Natural killer cell (primary cell): ENCODE measurements at places on chromosomes 4 and X.
A peak's percentile ranks its signal among the peaks of the same experiment; 100 is the strongest.

DNA sequence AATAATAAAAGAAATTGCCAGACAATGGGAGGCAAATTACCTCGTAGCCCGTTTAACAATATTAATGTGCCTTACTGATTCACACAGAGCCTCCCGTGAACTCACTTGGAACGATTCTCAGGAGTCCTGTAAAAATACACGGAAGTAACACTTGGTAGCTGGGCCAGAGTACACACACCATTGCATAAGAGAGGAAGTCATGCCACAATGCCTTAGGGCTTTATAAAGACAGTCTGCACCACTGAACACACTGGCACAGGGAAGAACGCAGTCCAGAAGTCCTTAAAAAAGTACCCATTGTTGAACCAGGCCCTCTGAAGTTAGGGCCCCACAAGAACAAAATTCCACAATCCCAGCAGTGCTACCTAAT is 15.1 kb downstream of the SLC2A9 start:
- DNase-seq, result no peak

DNA sequence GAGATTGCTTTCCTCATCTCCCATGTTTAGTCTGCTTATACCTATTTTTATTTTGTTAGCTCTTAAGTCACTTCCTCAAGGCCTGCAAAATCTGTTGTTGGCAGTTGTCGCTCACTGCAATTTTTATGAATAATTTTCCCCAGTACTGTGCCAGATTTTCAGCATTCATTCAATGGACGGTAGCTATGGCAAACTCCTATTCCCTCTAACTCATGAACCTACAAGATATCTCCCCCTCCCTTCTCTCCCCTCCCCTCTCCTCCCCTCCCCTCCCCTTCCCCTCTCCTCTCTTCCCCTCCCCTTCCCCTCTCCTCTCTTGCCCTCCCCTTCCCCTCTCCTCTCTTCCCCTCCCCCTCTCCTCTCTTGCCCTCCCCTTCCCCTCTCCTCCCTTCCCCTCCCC is 160.4 kb downstream of the FRAS1 start:
- no peak for DNase-seq

- DNase-seq, result peak; percentile 91
Observed at GRCh38 chr4:10457255-10457801, at the start of gene ZNF518B. Gene ZNF518B, minus strand, starts transcription at chr4:10457426. Its CDS starts 11,098 bp downstream, at chr4:10446328.

DNA sequence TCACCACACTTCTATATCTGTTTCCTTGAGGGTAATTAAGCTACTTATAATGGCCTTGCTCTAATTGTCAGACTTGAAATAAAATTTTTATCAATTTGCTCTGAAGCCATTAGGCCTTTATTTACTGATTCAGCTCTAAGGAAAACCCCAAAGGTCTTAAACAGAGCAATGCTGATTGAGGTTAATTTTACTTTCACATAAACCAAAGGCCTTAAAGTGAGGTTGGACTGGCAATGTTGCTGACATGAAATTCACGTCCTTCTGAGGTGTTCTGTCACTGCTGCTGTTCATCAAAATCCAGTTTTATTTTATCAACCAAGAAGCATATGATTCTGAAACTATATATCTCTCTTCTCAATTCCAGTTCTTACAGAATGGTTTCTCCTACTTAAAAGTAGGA is 21.7 kb upstream of the GPRIN3 start:
- no peak for DNase-seq

- DNase-seq, result no peak
Observed at GRCh38 chr4:244471-244870, 60.8 kb downstream of the ZNF732 start.

DNA sequence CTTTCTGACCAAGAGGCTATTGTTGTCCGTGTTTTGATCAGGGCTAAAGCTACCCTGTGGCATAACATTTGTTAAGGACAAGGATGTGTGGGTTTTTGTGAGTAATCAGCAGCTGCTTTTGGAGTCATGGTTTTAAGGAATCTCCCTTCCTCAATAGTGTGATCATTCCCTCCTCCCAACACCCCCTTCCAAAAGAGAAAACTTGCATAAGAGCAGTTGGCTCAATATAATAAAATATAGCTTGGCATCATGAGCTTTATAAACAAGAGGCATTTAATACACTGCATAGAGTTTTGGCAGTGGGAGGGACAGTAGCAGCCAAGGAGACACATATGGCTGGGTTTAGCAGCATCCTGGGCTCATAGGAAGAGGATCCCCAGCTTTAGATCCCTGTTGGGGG is 84.7 kb downstream of the NHS start:
- DNase-seq, result no peak

DNA sequence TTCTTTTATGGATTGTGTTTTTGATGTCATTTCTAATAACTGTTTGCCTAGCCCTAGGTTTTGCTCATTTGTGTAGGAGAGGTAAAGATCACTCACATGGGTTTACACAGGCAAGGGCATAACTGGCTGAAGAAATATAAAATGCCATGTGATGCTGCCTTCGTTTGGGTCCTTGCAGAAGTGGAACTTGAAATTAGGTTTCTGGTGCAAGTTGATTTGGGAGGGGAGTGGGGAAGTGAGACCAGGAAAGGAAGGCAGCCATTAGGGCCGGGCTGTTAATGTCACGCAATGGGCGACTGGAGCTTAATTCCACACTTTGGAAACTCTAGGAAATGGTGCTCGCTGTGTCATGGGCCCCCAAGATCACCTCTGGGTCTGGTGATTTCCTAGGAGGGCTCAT is 14.5 kb downstream of the CLCN4 start:
- DNase-seq, result no peak

GRCh38 chr4:177547985-177548384 is 105.7 kb upstream of the AGA start:
- no peak for DNase-seq

GRCh38 chrX:144566592-144566991 is 680.7 kb upstream of the SPANXN1 start:
- DNase-seq, result no peak

DNA sequence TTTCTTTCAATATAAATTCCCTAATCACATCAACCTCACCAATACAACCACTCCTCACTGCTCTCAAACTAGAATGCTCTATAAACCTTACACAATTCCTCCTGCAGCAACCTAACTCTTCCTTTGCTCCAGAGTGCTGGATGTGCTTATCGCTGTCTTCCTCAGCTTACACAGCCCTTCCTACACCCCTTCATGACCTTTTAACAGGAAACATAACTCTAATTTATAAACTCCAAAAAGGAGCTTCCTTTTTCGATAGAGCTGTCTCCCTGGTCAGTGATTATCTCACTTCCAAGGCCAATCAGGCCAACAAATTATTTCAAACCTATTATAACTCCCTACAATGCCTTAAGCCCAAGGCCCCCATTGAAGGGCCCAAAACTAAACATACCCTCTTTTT is 78.8 kb downstream of the COQ2 start:
- DNase-seq, result no peak

DNA sequence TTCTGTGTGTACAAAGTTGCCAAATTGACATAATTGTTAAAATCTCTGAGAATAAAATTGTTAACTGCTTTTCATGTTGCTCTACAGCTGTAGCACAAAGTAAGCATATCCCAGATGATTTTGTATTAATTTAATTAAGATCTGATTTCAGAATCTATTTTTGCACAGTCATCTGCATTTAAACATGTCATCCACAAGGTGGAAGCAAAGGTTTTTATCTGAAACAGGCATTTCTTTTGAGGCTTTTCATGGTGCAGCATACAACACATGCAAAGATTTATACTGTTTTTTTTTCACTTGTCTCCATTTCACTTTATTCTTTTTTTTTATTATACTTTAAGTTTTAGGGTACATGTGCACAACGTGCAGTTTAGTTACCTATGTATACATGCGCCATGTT is 51.2 kb downstream of the GC start:
- DNase-seq, result no peak

- DNase-seq, result no peak
Observed at GRCh38 chr4:81432825-81433224, 38.9 kb downstream of the RASGEF1B start.

DNA sequence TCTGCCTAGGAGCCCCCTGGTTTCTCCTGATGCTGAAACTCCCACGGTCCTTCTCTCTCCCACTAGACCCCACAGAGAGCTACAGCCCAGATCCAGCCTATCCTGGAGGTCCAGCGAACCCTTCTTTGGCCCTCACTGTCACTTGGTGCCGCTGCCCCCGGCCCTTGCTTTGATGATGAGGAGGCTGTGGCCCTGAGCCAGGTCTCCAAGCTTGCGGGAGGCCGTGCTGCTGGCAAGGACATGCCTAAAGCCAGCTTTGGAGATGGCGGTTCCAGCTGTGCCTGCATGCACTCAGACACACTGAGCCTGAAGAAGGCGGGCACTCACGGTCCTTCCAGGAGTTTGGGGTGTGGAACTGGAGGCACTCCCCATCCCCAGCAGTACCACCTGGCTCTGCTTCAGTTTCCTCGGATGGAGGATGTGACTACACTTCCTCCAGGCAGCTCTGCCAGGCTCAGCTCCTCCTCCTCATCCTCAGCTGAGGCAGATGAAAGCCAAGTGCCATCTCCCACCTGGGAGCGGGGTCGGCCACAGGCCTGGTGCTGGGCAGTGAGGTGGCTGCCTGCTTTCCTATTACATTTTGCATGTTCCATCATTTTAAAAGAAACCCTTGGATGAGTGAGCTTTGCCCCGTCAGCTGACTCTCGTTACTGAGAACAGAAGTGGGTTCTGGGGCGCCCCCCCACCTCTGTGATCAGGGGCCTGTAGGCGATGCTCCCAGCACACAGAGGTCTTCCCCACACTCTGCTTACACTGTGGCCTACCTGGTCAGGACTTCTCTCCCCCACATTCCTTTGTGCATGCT is 9.0 kb downstream of the TNIP2 start:
- no peak for DNase-seq

DNA sequence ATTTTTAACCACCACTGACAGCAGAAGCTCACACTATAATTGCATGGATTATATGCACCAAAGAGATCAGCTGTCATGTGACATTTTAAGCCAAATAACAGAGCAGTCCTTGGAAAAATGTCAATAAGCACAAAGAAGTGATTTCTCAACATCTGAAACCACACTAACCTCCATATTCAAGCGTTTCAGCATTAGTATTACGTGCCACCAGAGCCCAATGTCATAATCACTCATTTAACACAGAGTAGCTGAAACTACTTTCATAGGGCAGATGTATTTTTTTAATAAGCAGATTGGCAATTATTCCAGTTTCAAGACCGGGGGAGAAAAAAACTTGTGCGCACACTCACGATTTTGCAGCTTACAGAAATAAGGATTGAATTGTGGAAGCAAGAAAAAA is 76.6 kb downstream of the SH3KBP1 start:
- no peak for DNase-seq

DNA sequence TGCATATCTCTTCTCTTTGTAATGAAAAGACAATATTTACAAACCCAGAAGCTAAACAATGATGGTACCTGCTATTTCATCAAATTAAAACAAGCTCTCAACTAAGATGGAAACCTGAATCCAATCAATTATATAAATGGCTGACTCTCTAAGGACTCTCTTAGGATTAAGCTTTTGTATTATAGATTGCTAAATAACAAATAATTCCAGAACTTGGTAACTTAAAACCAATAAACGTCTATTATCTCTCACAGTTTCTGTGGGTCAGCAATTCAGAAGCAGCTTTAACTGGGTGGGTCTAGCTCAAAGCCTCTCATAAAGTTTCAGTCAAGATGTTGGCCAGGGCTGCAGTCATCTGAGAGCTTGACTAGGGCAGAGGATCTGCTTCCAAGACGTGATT is 12.4 kb downstream of the PHKA2 start:
- DNase-seq, result no peak

DNA sequence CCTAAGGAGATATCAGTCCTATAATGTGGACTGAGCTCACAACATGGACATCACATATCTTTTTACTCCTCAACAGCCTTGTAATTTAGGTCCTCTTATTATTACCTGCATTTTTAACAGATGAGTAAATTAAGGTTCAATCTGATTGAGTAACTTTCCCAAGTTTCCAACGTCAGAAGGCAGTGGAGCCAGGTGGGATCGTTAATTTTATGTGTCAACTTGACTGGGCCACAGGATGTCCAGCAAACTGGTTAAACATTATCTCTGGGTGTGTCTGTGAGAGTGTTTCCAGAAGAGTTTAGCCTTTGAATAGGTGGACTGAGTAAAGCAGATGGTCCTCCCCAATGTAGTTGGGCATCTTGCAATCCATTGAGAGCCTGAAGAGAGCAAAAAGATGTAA is 59.0 kb upstream of the SLIT2 start:
- DNase-seq, result no peak

DNA sequence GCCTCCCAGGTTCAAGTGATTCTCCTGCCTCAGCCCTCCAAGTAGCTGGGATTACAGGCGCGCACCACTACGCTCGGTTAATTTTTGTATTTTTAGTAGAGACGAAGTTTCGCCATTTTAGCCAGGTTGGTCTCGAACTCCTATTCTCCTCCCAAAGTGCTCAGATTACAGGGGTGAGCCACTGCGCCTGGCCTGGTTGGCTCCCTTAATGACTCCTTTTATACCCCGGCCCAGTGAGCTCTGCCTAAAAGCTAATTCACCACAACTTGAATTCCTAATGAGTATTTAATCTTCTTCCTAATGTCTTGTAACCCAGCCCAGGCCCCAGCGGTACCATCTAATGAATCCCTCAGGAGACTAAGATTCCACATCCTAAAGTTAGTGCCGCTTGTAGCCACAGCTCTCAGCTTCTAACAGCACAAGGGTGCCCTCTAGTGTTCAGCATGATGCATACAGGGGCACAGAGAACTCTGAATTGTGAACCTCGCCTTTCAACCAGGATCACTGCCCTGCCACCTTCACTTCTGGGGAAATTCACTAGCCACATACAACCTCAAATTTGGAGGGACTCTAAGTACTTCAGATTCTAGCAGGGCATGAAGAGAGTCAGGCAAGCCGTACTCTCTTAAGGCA is 89.5 kb downstream of the OR13H1 start:
- peak; percentile 64 for DNase-seq

DNA sequence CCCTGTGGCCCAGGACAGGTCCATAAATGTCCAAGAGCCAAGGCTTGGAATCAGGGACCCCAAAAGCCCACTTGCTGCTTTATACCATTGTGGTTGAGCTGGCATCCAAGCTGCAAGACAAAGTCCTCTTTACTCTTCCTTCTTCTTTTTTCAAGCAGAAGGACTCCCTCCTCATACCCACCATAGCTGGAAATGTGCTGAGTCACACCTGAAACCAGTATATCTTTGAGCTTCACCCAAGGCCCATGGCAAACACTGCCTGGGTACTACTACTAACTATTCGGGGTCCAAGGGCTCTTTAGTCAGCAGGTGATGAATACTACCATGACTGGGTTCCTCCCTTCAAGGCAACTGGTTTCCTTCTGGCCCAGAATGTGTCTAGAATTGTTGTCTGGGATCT is 37.3 kb upstream of the NMU start:
- DNase-seq, result no peak

DNA sequence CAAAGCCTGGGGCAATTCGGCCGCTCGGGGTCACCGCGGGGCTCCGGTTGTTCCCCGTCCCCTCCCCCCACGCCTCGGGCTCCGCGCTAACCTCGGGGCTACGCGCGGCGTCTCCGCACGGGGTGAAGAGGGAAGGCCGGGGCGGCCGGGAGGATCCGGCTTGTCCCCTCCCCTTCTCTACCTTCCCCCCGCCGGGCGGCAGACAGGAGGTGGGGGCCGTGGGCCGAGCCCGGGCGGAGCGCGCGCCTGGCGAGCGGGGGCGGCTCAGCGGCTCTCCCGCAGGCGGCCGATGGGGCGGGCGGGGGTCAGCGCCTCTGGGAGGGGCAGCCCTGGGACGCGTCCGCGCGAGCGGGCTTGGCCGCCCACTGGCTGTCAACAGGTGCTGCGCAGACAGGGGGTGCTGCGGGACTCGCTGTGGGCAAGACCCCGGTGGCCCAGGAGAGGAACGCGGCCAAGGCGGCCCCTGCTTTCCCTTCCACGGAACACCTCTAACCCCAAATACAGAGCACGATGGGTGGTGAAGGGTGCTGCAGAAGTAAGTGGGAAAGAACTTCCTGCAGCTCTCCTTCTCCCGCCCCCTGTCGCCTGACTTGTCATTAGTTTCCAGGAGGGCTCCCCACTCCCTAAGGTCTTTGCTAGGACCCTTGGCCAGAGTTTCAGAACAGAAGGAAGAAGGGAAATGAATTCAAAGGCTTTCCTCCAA is at the start of gene PDGFC:
TSS of gene PDGFC (minus strand) at position 124 of the 703 bp plus-strand sequence. CDS start 896 bp downstream, outside the sequence.
- peak; percentile 17 for DNase-seq
